Stimulated activated CD4-positive, alpha-beta T cell treated with anti-CD3 and anti-CD28 coated beads, Interleukin-4, amount 100 ng/mL, for 48 hours (primary cell): ENCODE measurements at places on chromosomes 7 and 10.
A peak's percentile ranks its signal among the peaks of the same experiment; 100 is the strongest.

GRCh38 chr10:131656009-131656408 lies 244.8 kb upstream of the PPP2R2D start:
- DNase-seq, result no peak

- DNase-seq, result no peak
These were observed 166.3 kb upstream of the RNF32 start for GRCh38 chr7:156474241-156474743.

DNA sequence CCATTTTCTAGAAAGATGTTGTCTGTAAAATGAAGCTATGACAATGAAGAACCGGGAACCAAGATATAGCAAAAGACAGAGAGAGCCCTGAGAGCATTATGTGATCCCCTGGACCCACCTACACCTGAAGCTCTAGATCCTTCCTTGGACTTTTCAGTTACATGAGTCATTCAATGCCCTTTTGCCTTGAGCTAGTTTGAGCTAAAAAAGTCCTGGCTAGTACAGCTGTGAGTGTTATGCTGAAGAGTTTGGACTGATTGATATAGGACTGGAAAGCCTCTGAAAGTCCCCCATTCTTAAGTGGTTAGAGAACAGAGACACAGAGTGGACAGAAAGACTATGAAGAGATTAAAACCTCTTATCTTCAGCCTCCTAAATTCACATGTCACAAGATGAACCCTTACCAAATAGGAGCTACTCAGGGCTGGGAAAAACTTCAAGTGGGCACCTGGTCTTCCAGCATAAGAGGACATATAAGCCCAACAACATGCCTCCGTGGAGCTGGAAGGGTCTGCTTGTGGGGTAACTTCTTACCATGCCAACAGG lies 386.8 kb upstream of the NFE2L3 start:
- DNase-seq, result no peak

- no peak for DNase-seq
These were observed 33.6 kb downstream of the WASL start for GRCh38 chr7:123715198-123715597.

DNA sequence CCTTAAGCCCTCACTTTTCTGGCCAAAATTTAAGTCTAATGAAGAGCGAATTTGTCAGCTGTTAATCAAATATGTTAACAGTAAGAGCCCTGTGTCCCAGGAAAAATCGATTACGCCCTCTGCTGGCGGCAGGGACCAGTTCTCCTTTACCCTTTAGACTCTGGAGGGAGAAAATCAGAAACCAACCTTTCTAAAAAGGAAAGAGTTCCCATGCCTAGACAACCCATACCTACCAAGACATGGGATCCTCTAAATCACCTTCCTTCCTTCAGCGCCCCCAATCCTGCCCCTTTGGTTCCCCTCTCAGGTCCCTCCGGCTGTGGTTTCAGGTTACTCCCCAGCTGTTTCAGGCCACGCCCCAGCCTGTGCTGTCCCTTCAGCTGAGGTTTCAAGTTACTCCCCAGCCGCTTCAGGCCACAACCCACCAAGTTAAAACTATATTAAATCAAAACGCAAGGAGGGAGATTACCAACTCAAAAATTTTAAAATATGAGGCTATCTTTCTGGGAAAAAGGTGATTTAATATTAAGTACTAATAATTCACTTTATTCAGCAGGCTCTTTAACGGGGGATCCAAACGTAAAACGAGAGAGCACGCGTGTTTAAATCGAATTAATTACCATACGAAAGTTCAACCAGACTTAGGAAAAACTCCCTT lies 1.4 kb upstream of the AKR1B15 start:
- peak; percentile 59 for DNase-seq

DNA sequence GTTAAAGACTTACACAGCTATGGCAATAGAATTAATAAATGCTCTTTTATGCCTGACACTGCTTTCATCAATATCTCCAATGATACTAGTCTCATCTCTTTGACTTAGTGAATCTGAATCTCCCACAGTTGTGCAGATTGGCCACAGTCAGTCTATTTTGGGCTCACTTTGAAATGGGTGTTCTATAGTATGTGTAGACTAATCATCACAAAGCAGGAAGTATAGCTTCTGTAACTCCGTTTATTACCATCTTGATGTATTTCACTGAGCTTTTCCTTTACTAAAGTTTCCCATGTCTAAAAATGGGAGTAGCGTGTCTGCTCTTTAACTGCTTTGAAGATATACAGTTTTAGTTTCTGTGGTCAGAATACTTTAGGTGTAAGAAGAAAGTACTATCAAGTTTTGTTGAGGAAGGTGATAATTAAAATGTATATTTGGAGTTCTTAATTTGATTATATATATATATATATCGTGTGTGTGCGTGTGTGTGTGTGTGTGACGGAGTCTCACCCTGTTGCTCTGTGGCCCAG lies 70.1 kb downstream of the ST7 start:
- no peak for DNase-seq

- DNase-seq, result no peak
These were observed 177.3 kb upstream of the TNS3 start for GRCh38 chr7:47759056-47759706.

- no peak for DNase-seq
These were observed 71.7 kb downstream of the AMZ1 start for GRCh38 chr7:2759736-2760097.

DNA sequence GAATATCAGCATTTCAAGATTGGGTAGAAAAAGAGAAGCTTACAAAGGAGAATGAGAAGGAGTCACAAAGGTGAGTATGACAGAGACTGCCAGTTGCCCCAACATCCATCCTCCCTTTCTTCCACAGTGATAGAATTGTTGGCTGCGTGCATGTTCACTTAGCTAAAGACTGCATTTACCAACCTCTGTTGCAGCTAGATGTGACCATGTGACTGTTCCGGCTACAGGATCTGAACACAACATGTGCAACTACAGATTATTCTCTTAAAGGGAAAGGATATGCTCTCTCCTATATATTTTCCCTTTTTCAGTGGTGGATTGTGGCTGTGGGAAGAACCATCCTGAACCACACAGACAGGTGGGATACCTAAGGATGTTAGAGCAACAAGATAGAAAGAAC lies 60.5 kb upstream of the ZNRF2 start:
- no peak for DNase-seq

DNA sequence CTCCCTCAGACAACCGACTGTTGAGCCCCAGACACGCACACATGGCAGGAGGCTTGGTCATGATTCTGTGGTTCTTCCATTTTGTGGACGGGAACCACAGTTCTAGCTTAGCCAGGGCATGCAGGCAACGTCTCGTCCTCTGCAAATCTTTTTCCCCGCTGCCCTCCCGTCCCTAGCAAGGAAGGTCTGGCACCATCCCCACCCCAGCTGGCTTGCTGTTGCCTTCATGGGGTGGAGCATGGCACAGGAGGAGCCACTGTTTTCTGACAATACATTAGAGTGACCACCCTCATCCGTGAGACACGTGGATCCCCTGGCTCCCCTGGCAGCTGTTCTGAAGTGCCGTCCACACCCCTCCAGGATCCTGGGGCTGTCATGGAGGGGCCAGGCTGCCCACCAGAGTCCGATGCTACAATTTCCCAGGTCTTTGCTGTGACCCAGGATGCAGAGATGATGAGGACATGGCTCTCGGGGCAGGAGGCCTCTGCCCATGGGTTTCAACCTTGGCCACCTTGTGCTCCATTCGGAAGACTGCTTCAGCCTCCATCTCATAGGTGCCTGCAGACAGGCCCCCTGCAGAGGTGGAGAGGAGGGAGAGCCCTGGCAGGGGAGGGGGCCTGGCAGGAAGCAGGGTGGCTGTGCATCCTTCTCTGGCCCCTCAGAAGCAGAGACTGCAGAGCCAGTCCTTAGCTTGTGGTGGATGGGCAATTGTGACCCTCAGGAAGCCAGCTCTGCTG lies 233.6 kb downstream of the GLRX3 start:
- DNase-seq, result no peak

DNA sequence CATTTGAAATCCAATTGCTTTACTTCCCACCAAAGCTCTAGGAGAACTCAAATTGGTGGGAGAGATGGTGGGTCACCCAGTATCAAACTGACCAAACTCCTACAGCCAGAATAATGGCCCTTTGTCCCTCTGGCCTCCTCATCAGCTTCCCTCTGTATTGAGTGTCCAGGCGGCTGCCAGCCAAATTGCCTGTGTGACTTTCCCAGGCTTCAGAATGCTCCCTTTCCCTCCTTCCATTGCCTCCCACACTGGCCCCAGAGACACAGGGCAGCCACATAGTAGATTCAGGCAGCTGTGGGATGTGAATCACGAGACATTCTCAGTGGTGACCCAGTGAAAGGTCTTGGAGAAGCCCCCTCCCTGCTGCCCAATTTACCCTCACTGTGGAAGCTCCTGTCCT lies 12.7 kb upstream of the VDAC2 start:
- no peak for DNase-seq

DNA sequence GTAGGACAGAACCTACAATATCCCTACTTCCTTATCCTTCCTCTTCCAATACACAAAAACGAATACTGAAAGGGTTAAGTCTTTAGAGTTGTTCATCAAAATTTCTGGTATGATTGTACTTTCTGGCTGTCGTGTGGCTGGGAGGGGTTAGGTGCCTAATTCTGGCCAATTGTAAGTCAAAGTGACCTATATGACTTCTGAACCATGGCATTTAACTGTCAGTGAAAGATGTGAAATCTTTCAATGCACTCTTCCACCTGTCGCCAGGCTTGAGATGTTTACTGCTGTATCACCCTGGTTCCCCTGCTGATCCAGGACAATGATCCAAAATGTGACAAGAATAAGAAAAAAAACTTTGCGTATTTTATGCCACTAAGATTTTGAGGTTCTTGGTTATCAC lies 20.8 kb downstream of the EPC1 start:
- DNase-seq, result no peak

GRCh38 chr7:45181286-45181960 lies 23.8 kb downstream of the RAMP3 start:
- no peak for DNase-seq

- DNase-seq, result no peak
These were observed 77.7 kb downstream of the FAM53B start for GRCh38 chr10:124666494-124666893.

- DNase-seq, result no peak
These were observed 419.4 kb upstream of the CELF2 start for GRCh38 chr10:10598297-10598696.

- peak; percentile 40 for DNase-seq
These were observed 70.6 kb downstream of the FOXL3 start for GRCh38 chr7:360454-361100.

- peak; percentile 5 for DNase-seq
These were observed 41.2 kb upstream of the VCL start for GRCh38 chr10:73956476-73957359.

DNA sequence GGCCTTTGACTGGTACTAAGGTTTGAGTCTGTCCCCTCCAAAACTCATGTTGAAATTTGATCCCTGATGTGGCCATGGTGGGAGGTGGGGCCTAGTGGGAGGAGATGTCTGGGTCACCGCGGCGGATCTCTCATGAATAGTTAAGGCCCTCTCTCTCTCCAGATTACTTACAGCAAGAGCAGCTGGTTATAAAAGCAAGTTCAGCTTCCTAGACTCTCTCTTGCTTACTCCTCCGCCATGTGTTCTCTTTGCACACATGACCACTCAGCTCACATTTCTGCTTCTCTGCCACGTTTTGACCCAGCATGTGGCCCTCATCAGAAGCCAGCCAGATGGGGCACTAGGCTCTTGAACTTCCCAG lies 29.9 kb upstream of the ZMIZ1 start:
- no peak for DNase-seq

DNA sequence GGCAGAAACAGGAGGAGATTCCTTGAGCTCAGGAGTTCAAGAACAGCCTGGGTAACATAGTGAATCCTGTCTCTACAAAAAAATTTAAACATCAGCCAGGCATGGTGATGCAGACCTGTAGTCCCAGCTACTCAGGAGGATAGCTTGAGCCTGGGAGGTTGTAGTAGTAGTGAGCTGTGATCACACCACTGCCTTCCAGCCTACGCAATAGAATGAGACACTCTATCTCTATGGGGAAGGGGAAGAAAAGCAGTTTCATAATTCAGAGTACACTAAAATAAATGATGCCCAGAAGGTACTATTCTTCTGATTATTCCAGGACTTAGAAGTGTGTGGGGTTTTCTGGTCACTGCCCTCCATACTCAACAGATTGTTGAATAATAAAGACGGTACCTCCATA lies 177.3 kb downstream of the KMT2E start:
- no peak for DNase-seq

GRCh38 chr10:48450741-48451466 lies 144.4 kb downstream of the MAPK8 start:
- DNase-seq, result no peak

- DNase-seq, result no peak
These were observed 248.1 kb downstream of the LRMDA start for GRCh38 chr10:75679536-75679935.

DNA sequence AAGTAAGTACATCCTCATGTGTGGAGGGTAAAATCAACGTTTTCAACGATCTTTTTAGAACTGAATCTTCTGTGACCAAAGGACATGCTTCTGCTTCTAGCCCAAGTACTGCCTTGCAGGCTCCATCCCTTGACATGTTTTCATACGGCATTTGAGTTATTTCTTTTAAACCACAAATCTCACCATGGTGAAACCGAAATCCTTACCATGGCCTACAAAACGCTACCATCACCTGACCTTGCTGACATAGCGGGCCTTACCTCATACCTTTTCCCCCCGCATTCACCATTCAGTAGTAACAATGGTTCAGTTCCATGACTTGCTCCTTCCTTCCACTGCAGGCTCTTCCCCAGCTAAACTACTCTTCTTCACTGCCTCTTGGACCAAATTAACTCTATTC lies 3.5 kb downstream of the RNF216 start:
- no peak for DNase-seq

DNA sequence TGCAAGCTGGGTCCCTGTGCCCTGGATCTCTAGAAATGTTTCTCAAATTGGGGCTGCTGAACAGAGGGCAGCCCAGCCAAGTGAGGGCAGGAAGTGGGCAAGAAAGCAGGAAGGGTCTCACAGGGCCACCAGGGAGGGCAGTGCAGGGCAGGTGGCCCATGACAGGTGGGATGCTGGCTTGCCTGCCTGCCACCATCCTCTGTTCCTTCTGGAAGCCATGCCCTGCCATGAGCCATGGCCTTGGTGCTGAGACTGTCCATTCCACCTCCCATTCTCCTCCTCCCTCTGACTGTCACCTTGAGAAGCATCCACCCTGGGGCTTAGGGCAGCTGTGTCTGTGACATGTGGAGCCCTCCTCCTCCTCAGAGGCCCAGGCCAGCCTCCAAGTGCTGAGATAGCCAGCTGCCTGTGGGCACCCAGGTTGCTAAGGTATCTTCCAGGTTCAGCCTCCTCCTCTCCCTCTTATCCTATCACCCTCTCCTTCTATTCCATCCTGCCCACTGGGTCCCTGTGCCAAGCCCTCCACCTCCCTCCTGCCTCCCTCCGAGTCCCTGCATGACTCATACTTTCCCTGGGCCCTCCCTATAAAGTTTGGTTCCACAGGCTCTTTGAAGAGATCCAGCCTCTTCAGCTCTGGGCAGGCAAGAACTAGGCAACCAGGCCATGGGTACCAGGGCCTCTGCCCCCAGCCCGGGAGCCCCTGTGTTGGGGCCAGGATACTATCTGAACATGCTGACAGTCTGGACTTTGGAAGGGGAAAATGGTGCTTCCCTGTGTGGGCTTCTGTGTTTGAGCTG lies 1.3 kb downstream of the VSIR start:
- no peak for DNase-seq

- no peak for DNase-seq
These were observed 39.7 kb downstream of the AP5Z1 start for GRCh38 chr7:4815121-4815520.

- no peak for DNase-seq
These were observed 53.2 kb upstream of the TFEC start for GRCh38 chr7:116083796-116084195.
